ENCODE measurements at places on chromosomes 7 and 10. TPM values are rescaled to one million over a fixed set of nuclear protein-coding genes. Genes with fewer than 3 reads are reported as not detected.

PRF1 gene
- total RNA-seq: 67.7 TPM

DNA sequence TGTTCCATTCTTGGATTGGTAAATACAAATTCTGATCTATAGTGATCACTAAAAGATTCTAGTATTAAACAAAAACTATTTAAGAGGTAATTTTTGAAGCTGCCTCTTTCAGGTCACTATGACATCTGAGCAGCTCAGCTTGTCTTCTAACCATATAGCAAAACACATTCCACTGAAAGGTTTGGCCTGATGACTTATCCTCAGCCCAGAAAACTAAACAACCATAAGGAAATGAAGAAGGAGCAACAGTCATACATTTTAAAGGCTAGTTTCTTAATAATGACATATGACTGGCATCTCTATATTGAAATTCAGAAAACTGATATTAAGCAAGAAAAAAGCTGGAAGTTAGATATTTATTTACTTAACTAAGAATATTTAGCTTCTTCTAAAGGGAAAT is 24.6 kb downstream of the NT5C2 start:
- DNase-seq: no peak

DNA sequence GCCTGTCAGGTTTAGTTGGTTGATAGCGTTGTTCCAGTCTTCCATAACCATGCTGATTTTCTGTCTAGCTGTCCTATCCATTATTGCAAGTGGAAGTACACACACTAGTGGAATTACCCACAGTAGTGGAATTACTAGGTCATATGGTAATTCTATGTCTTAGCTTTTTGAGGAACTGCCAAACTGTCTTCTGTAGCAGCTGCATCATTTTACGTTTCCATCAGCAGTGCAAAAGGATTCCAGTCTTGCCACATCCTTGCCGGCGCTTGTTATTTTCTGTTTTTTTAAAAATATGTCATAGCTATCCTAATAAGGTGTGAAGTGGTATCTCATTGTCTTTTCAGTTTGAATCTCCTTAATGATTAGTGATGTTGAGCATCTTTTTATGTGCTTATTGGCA is 17.2 kb upstream of the RHBDD2 start:
- DNase-seq: no peak

ALOX5 gene
- total RNA-seq: 0.21 TPM

- DNase-seq: no peak
These were observed 2.7 kb downstream of the NOS3 start for GRCh38 chr7:150993511-150993910.

AKR1B15 gene
- total RNA-seq: not detected

Measured in activated T-helper 2 cell treated with anti-CD3 and anti-CD28 coated beads, Interferon-gamma antibody, Interleukin-2, Interleukin-4, amounts not matched to agents 10 μg/mL and 5 μg/mL and 100 μg/mL, durations not matched to agents 14 hours and 24 hours and 36 hours (primary cell).